ENCODE measurements at places on chromosomes 2 and 18. TPM values are rescaled to one million over a fixed set of nuclear protein-coding genes. Genes with fewer than 3 reads are reported as not detected.

GRCh38 chr2:63009490-63009889, 41.1 kb upstream of the OTX1 start:
- no peaks in the 10 kb centered on the region for H3K4me1 ChIP-seq
- no peak for DNase-seq
- H3K27ac ChIP-seq, result no peak overlapping the region
- H3K27me3 ChIP-seq, result no peaks in the 10 kb centered on the region

DNA sequence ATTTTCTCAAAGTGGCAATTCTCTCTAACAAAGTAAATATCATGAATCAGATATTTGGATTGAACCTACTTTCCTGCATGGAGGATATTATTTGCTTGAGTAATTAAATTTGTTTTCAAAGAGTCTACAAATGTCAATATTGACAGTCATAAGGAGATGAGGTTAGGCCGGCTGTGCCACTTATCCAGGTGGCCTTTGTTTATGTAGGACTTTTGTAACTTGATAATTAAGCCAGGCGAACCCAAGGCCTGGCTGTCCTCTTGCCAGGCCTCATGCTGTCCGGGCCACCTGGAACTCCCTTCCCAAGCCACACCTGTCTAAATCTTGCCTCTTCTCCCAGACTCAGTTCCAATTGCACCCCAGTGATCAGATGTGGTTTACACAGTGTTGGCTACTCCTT, 255.2 kb downstream of the ACKR3 start:
- no peak for DNase-seq
- H3K4me3 ChIP-seq, result no peak overlapping the region
- no peaks in the 10 kb centered on the region for H3K27me3 ChIP-seq
- no peak overlapping the region for H3K27ac ChIP-seq
- H3K4me1 ChIP-seq, result no peaks in the 10 kb centered on the region

DNA sequence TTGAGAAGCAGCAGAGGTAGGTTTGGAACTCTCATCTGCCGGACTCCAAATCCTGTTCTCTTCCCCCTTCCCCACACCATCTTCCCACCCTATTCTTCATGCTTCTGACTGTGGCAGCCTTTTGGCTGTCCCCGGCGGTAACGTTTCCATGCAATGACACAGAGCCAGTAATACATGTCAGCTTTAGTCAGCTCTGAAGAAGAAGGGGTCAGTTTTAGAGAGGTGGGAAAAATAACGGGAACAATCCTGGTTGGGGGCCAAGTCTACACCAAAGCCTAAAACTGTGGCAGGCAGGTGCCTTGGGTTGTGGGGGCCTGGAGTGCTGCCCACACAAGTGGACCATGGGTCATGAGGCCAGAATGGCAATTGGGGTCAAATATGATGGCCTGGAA, 106.8 kb downstream of the LPIN1 start:
- no peak overlapping the region for H3K4me3 ChIP-seq
- H3K27ac ChIP-seq, result no peak overlapping the region
- H3K36me3 ChIP-seq, result no peaks in the 10 kb centered on the region

GRCh38 chr18:40075616-40076015, 1879.4 kb upstream of the PIK3C3 start:
- no peaks in the 10 kb centered on the region for H3K36me3 ChIP-seq
- no peak overlapping the region for H3K4me3 ChIP-seq
- H3K4me1 ChIP-seq, result no peaks in the 10 kb centered on the region
- H3K27me3 ChIP-seq, result no peaks in the 10 kb centered on the region
- no peak overlapping the region for H3K27ac ChIP-seq

DNA sequence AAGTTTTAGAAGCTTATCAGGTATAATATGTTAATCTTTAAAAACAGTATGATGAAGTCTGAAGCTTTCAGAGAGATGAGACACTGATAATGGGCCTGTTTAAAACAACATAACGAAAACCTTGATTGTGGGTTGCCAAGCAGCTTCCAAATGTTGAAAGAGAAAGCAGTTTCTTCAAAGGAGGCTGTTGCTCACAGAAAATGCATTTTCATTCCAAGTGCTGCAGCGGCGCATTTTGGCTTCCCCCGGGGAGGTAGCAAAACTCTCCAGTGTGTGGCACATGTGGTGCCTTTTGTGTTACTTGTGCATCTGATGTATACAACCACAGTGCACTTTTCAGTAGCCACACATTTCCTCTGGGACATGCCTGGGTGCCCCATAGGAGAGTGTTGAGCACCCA, 66.1 kb downstream of the TMEFF2 start:
- no peaks in the 10 kb centered on the region for H3K36me3 ChIP-seq
- no peak overlapping the region for H3K4me3 ChIP-seq
- no peak for DNase-seq
- no peaks in the 10 kb centered on the region for H3K27me3 ChIP-seq
- H3K27ac ChIP-seq, result no peak overlapping the region
- no peaks in the 10 kb centered on the region for H3K4me1 ChIP-seq

DNA sequence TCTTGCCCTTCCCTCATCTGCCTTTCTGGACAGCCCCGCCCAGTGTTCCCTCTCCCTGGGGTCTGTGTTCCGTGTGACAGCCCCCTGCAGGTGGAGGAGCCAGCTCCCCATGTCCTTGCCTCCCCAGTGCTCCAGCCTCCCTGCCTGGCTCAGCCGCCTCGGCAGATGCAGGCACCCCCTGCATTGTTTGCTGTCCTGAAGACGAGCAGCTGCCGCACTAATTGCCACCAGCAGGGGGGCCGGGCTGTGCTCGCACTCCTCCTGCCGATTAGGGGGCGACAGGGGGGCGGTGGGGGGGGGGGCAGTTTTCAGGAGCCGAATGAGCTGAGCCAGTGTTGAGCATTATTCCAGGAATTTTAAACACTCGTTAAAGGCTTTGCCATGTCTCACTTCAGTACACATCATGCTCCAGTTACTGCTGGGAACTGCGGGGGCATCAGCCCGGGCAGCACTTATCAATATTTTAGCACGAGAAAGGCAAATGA, 23.3 kb downstream of the SIX3 start:
- H3K4me1 ChIP-seq, result no peaks in the 10 kb centered on the region
- DNase-seq, result no peak
- no peaks in the 10 kb centered on the region for H3K36me3 ChIP-seq
- peaks cover 52% of the 10 kb centered on the region for H3K27me3 ChIP-seq
- H3K27ac ChIP-seq, result no peak overlapping the region

SCYGR2 gene
- total RNA-seq, result not detected
